ENCODE measurements at places on chromosomes 16 and 17. TPM values are rescaled to one million over a fixed set of nuclear protein-coding genes. Genes with fewer than 3 reads are reported as not detected.

GRCh38 chr17:2138318-2138717 is 83.4 kb downstream of the HIC1 start:
- H3K27ac ChIP-seq: no peak overlapping the region
- H3K36me3 ChIP-seq: no peaks in the 10 kb centered on the region
- no peaks in the 10 kb centered on the region for H3K27me3 ChIP-seq

DNA sequence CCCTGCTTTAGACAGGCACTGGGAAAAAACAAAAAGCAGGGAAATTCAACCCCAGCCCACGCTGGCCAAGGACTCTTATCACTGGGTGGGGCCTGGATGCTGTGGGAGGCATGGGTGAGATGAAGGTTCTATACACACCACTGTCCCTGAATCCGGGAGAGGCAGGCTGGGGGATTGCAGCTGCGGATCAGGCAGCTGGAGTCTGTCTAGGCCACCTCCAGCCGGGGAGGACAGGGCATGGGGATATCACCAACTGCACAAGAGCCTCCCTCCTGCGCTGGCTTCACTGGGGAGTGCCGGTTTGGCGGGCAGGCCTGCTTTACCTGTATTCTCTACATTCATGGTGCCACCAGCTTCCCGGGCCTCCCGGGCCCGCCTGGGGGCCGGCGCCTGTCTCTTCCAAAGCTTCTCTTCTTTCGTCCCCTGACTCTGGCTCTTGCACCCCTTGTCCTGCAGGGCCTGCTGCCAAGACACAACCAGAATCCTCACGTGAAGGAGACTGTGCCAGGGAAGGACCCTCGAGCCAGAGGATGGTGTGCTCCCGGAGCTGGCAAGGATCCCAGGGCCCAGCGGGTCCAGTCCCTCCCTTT is 13.9 kb downstream of the KIFC3 start:
- no peaks in the 10 kb centered on the region for H3K4me1 ChIP-seq
- no peak for DNase-seq
- H3K27ac ChIP-seq: no peak overlapping the region
- H3K27me3 ChIP-seq: no peaks in the 10 kb centered on the region
- no peaks in the 10 kb centered on the region for H3K36me3 ChIP-seq

- no peaks in the 10 kb centered on the region for H3K4me1 ChIP-seq
- no peak overlapping the region for H3K4me3 ChIP-seq
- no peaks in the 10 kb centered on the region for H3K27me3 ChIP-seq
- H3K27ac ChIP-seq: no peak overlapping the region
Observed at GRCh38 chr16:79171931-79172705, 428.4 kb downstream of the MAF start.

Gene CFAP97D1
- not detected for total RNA-seq

DNA sequence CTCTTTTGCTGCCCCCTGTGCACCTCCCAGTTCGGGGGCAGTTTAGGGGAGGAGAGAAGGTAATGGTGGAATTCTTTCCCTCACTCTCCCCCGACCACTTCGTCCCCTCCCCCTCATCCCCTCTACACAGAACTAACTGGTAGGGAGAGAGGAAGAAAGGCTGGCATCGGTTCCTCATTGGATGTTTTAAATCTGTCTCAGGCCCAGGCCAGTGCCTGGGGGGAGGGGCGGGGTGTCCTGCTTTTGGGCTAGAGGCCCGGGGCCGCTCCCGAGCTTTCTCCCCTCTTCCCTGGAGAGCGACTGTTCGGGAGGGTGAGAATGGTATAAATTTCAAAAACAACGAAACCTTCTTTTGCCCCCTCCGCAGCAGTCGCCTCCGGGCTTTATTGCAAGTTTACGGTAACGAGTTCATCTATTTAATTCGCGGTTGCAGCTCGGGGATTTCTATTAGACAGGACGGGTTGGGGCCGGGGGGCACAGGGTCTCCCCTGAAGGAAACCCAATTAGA is at the start of gene PRAC2:
TSS of gene PRAC2 (plus strand) at position 271 of the 508 bp plus-strand sequence. CDS start 1,226 bp downstream, outside the sequence.
- H3K4me1 ChIP-seq: peaks cover 5% of the 10 kb centered on the region
- H3K4me3 ChIP-seq: peak within 1 kb of the TSS; percentile 55
- no peaks in the 10 kb centered on the region for H3K27me3 ChIP-seq
- peak; percentile 86 for DNase-seq
- peak within 1 kb of the TSS; percentile 97 for H3K27ac ChIP-seq
- H3K36me3 ChIP-seq: no peaks in the 10 kb centered on the region

DNA sequence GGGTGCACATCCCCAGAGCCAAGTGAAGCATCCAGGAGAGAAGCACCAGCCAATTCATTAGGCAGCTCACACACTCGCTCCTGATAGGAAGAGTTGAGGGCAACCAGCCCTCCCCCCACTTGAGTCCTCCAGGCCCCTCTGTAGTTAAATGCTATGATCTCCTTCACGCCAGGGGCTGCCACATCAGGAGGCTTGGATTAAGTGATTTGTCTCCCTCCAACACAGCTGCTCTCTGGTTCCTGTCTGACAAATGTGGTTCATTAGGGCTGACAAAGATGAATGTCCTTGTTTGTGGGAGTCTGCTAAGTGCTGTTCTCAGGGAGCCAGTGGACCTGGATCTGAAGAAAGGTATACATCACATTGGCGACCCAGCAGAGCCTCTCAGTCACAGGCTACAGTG is 94.5 kb upstream of the WSCD1 start:
- no peak for DNase-seq
- H3K27ac ChIP-seq: no peak overlapping the region
- no peak overlapping the region for H3K4me3 ChIP-seq
- H3K27me3 ChIP-seq: peaks cover 3% of the 10 kb centered on the region
- no peaks in the 10 kb centered on the region for H3K36me3 ChIP-seq
- no peaks in the 10 kb centered on the region for H3K4me1 ChIP-seq

GRCh38 chr17:4839965-4840892 is 7.1 kb downstream of the MINK1 start:
- H3K4me3 ChIP-seq: no peak overlapping the region
- no peaks in the 10 kb centered on the region for H3K27me3 ChIP-seq
- H3K36me3 ChIP-seq: no peaks in the 10 kb centered on the region
- no peak overlapping the region for H3K27ac ChIP-seq

Gene ASGR1
- total RNA-seq: 9.4 TPM

DNA sequence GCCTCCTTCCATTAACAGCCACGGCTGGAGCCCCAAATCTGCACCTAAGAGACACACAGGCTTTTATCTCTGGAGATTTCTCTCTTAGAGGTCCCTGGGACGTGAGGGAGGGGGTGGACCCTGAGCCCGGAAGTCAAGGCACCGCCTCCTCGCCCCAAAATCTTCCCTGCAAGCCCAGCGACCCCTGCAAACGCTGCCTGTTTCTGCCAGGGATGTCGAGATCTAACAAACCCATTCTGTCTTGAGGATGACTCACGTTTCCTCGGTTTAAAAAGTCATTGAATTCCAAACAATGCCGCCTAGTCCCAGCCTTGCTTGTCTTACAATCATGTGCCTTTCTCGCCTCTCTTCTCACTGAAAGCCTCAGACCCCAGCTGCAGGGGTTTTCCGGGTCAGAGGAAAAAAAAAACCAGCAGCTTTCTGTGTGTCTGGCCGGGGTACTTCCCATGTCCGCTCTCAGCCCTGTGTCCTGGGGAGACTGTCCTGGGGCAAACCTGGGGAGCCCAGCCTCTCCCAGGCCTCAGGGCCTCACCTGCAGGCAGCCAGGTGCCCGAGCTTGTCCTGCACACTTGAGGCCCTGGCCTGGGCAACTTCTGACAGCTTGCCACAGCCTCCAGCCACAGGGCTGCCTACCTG is 15.4 kb downstream of the ARL2BP start:
- no peak overlapping the region for H3K27ac ChIP-seq
- H3K4me1 ChIP-seq: peaks cover 3% of the 10 kb centered on the region
- no peaks in the 10 kb centered on the region for H3K36me3 ChIP-seq

GRCh38 chr16:71311553-71312158 is 22.5 kb upstream of the CMTR2 start:
- H3K36me3 ChIP-seq: no peaks in the 10 kb centered on the region
- H3K27me3 ChIP-seq: no peaks in the 10 kb centered on the region
- H3K4me1 ChIP-seq: no peaks in the 10 kb centered on the region
- H3K4me3 ChIP-seq: no peak overlapping the region
- H3K27ac ChIP-seq: no peak overlapping the region

Gene OR1F1
- total RNA-seq: not detected

GRCh38 chr16:51756447-51757123 is 605.5 kb upstream of the SALL1 start:
- no peaks in the 10 kb centered on the region for H3K27me3 ChIP-seq
- DNase-seq: no peak
- H3K4me1 ChIP-seq: peaks cover 8% of the 10 kb centered on the region

Gene NRN1L
- total RNA-seq: 4.4 TPM

DNA sequence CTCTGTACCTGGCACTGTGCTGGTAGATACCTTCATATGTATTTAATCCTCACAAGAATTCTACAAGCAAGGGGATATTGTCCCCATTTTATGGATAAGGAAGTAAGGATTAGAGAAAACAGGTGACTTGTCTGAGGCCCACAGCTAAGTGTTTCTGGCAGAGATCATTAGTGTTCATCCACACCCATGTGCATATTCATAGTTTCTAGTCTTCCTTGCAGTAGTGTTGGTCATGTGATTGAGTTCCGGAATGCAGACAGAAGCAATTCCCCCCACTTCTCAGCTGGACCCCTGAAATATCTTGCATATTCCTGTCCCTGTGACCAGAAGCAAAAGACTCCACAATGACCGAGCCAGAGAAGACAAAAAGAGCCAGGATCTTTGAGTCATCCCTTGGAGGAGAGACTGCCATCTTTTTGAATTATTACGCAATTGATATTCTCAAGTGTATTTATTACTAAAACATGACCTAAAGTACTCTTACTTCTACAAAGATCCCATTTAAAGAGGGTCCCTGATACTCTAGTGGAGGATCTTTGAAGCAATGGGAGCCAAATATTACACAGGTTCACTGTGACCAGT is 43.4 kb downstream of the SOX9 start:
- DNase-seq: no peak
- no peak overlapping the region for H3K4me3 ChIP-seq
- peaks cover 5% of the 10 kb centered on the region for H3K4me1 ChIP-seq
- H3K27ac ChIP-seq: no peak overlapping the region
- no peaks in the 10 kb centered on the region for H3K36me3 ChIP-seq

DNA sequence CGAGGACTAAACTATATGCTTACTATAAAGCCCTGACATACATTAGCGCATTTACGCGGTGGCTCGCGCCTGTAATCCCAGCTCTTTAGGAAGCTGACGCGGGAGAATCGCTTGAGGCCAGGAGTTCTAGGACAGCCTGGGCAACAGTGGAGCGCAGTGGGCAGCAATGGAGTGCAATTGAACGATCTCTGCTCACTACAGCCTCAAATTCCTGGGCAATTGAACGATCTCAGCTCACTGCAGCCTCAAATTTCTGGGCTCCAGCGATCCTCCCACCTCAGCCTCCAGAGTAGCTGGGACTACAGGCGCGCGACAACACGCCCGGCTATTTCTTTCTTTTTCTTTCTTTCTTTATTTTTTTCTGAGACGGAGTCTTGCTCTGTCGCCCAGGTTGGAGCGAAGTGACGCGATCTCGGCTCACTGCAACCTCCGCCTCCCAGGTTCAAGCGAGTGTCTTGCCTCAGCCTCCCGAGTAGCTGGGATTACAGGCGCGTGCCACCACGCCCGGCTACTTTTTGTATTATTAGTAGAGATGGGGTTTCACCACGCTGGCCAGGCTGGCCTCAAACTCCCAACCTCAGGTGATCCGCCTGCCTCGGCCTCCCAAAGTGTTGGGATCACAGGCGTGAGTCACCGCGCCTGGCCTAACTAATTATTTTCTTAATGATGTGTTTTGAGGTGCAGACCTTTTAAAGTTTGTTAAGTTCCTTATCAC is 506 bp upstream of the COG7 start:
- DNase-seq: no peak
- no peaks in the 10 kb centered on the region for H3K27me3 ChIP-seq
- H3K36me3 ChIP-seq: no peaks in the 10 kb centered on the region
- no peak overlapping the region for H3K27ac ChIP-seq
- H3K4me3 ChIP-seq: peak overlapping the region; percentile 68

GRCh38 chr16:86221085-86221484 is 289.2 kb upstream of the FOXF1 start:
- H3K4me1 ChIP-seq: no peaks in the 10 kb centered on the region
- H3K36me3 ChIP-seq: no peaks in the 10 kb centered on the region
- H3K27ac ChIP-seq: no peak overlapping the region
- no peak for DNase-seq
- H3K4me3 ChIP-seq: no peak overlapping the region

Gene CLDN7
- 42.0 TPM for total RNA-seq

- DNase-seq: no peak
- H3K36me3 ChIP-seq: no peaks in the 10 kb centered on the region
- no peaks in the 10 kb centered on the region for H3K4me1 ChIP-seq
- H3K27me3 ChIP-seq: no peaks in the 10 kb centered on the region
- H3K4me3 ChIP-seq: no peak overlapping the region
Observed at GRCh38 chr16:53611179-53611696, 92.4 kb downstream of the RPGRIP1L start.

- no peak for DNase-seq
- H3K36me3 ChIP-seq: no peaks in the 10 kb centered on the region
- no peaks in the 10 kb centered on the region for H3K27me3 ChIP-seq
- no peak overlapping the region for H3K4me3 ChIP-seq
Observed at GRCh38 chr16:733382-734207, 6.7 kb downstream of the HAGHL start.

Gene CDK5RAP3
- total RNA-seq: 193 TPM

Gene CCL16
- total RNA-seq: not detected

- no peak for DNase-seq
- H3K4me3 ChIP-seq: no peak overlapping the region
- no peak overlapping the region for H3K27ac ChIP-seq
- H3K4me1 ChIP-seq: no peaks in the 10 kb centered on the region
- H3K36me3 ChIP-seq: no peaks in the 10 kb centered on the region
- no peaks in the 10 kb centered on the region for H3K27me3 ChIP-seq
Observed at GRCh38 chr17:27944546-27945332, 51.6 kb upstream of the LYRM9 start.

Gene PRRT2
- total RNA-seq: 19.2 TPM

Gene VAC14
- 66.8 TPM for total RNA-seq

DNA sequence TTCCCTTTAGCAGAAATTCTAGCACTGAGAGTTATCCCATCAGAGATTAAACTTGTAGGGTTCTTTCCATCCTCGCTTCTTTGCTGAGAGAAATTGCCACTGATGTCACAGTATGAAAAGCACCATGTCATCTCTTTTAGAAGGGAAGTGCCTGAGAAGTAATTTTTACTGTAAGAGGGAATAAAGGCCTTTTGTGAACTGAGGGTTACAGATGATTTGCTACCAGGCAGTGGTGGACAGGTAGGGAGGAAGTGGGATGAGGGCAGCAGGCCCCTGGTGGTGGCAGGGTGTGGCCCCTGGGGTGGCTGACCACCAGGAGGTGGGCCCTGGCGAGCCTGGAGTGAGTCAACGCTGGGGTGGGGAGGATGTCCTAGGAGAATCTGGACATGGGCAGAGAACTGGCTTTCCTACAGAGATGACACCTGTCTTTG is 6.4 kb upstream of the MILR1 start:
- no peak overlapping the region for H3K27ac ChIP-seq
- DNase-seq: no peak
- H3K27me3 ChIP-seq: no peaks in the 10 kb centered on the region
- H3K4me3 ChIP-seq: no peak overlapping the region

Gene KRT23
- total RNA-seq: 38.9 TPM

GRCh38 chr17:40859536-40859935 is 7.5 kb downstream of the KRT12 start:
- H3K4me1 ChIP-seq: no peaks in the 10 kb centered on the region
- H3K4me3 ChIP-seq: no peak overlapping the region
- no peak overlapping the region for H3K27ac ChIP-seq
- no peaks in the 10 kb centered on the region for H3K36me3 ChIP-seq
- H3K27me3 ChIP-seq: no peaks in the 10 kb centered on the region

Measured in prostate gland (tissue), 2 donors.